Esophagus squamous epithelium (tissue), 5 donors: ENCODE measurements at places on chromosomes 11 and 22.

DNA sequence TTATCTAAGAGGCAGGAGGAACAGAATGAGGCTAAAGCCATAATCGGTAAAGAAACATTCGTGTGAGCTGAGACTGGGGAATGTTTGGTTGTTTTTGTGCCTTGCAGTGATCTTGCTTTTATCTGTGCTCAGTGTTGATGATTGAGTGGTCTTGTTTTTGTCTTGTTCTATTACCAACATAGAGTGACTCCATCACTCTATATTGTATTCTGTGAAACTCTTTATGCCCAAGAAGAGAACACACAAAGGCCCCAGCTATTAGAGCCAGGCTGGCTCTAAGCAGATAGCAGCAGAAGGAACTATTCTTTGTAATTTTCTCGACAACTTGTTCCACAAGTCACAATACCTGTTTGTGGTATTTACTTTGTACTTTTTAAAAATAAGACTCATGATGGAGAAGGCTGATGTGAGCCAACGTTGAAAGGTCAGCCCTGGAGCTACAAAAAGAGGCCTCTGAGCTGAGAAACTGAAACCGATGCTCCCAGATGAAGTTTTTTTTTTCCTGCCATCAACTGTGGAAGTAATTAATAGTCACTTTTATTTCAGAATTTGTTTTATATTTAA lies 68.4 kb downstream of the LARGE1 start:
- DNase-seq, result no peak

- no peak for DNase-seq
Measured at GRCh38 chr11:71080239-71081097, 171.9 kb downstream of the SHANK2 start.

DNA sequence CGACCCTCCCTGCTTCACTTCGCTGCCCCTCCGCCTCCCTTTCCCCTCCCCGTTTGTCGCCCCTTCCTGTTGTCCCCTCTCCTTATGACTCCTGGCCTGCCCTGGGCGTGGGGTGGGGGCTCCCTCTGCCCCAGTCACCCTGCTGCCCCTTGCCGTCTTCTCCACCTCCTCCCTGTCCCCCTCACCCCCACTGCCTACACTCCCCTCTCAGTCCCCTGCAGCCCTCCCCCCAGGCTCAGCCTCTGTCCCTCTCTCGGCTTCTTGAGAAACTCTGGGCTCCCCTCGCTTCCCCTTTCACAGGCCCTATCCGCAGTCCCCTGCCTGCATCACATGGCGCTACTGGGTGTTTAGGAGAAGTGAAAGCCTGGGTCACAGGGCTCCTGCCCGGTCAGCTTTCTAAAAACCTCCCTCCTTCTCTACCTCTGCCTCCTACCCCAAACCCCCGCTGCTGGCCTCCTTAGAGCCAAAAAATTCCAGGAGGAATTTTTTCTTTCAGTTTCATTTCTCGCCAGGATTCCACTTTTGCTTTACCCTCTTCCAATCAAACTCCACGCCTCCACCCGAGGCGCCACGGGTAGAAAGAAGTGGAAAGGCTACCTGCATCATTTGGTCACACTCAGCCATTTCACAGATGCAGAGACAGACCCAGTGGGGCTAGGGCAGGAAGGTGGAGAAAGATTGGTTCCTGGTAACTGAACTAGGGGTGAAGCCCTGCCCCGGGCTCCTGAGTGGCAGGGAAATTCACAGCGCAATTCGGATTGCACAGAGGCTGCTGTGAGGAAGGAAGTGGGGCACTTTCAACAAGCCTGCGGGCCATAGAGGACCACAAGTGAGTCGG lies at the start of gene SLC15A3:
Gene SLC15A3 (minus strand): TSS at position 273 of the 838 bp plus-strand sequence. CDS start 625 bp downstream, outside the sequence.
- peak; percentile 65 for DNase-seq

DNA sequence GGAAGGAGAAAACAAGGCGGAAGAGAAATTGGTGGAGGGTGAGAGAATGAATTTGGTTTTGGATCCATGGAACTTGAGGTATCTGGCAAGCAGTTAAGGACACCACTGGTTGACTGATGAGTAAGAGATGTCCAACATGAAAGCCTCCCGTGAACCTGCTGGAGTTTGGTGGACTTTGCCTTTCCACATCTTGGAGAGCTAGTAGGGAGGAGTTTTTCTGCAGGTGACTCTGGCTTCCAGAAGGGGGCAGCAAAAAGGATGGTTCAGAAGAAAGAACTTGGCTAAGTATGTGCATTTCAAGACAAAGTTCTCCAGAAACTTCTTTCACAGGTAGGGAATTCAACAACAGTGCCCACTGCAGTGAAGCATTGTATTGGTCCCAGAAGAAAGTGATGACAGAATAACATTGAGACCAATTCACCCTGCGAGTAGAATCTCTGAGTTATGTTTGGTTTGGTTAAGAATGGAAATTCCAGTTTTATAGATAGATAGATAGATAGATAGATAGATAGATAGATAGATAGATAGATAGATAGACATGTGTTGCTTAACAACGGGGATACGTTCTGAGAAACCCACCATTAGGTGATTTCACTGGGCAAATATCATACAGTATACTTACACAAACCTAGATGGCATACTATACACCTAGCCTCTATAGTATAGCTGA lies 28.5 kb downstream of the DCDC1 start:
- no peak for DNase-seq

GRCh38 chr11:107970049-107970448 lies 38.6 kb upstream of the CUL5 start:
- no peak for DNase-seq
